ENCODE measurements at places on chromosomes 1 and 21. TPM values are rescaled to one million over a fixed set of nuclear protein-coding genes. Genes with fewer than 3 reads are reported as not detected.
A peak's percentile ranks its signal among the peaks of the same experiment; 100 is the strongest.

- no peak for DNase-seq
These were observed 63.0 kb downstream of the NR5A2 start for GRCh38 chr1:200090252-200091159.

DNA sequence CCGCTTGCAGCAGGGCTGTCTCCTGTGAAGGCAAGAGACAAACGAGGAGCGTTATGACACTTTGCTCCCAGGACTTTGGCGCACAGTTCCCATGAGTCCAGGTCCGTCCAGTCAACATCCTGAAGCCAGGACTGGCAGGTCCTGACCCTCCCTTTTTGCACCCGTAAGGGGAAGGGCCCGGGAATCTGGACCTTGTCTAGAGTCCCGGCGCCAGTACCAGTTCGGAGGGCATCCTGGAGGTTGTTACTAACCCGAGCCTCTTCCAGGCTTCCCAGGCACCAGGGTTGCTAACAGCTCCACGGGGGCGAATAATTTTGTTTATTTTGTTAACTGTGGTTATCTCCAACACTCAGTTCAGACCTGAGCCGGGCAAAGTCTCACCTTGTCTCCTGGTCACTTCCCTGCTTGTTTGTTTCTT lies 682 bp upstream of the RWDD3 start:
- no peak for DNase-seq

The C1orf87 gene
- total RNA-seq: not detected

GRCh38 chr1:243525085-243525487 lies 269.2 kb downstream of the SDCCAG8 start:
- no peak for DNase-seq

GRCh38 chr21:37226041-37226920 lies 40.9 kb downstream of the VPS26C start:
- DNase-seq: no peak

- no peak for DNase-seq
These were observed 141.7 kb downstream of the PHTF1 start for GRCh38 chr1:113617438-113618141.

DNA sequence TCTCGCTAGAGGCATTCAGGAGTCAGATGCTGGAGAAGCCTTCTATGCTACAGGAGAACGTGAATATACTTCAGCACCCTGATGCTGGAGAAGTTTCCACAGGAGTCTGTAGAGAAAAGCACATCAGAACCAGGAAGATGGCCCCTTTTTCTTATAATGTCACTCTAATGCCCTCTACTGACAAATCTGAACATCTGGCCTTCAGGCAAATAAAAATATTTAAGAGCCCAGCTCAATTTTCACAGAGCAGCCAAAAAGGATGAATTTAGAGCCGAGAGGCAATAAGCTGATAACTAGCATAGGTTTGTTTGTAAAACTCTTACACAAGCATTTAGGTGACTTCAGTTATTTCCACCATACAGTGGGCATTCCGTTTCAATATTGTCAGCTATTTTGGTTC lies 3.8 kb upstream of the RRP15 start:
- DNase-seq: peak; percentile 5

DNA sequence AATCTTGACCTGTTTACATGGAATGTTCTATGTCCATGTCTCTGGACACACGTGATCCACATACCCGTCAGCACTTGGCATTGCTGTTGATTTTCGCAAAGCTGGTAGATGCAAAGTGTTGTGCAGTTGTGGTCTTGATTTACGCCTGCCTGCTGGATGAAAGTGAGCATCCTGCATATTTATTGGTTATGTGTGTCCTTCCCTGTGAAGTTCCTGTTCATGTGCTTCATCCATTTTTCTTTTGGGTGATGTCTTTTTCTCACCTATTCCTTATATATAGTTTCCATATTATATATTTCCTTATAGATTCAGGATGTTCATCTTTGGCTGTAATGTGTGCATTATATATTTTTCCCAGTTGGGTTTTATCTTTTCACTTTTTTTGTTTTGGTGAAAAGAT lies 6.5 kb downstream of the AGPAT3 start:
- DNase-seq: no peak

The LAMTOR2 gene
- total RNA-seq: 20.2 TPM

- no peak for DNase-seq
These were observed 17.8 kb upstream of the SLAMF6 start for GRCh38 chr1:160540859-160541233.

The HCN3 gene
- 1.5 TPM for total RNA-seq

DNA sequence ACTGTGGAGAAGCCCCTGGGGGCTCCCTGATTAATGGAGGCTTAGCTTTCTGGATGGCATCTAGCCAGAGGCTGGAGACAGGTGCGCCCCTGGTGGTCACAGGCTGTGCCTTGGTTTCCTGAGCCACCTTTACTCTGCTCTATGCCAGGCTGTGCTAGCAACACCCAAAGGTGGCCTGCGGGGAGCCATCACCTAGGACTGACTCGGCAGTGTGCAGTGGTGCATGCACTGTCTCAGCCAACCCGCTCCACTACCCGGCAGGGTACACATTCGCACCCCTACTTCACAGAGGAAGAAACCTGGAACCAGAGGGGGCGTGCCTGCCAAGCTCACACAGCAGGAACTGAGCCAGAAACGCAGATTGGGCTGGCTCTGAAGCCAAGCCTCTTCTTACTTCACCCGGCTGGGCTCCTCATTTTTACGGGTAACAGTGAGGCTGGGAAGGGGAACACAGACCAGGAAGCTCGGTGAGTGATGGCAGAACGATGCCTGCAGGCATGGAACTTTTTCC lies 24.8 kb downstream of the PCSK9 start:
- DNase-seq: no peak

Measured in CD4-positive, CD25-positive, alpha-beta regulatory T cell (primary cell).